ENCODE measurements at places on chromosomes 3 and 15.

- DNase-seq = peak; percentile 73
Observed at GRCh38 chr3:195895861-195896360, 12.4 kb downstream of the TNK2 start.

DNA sequence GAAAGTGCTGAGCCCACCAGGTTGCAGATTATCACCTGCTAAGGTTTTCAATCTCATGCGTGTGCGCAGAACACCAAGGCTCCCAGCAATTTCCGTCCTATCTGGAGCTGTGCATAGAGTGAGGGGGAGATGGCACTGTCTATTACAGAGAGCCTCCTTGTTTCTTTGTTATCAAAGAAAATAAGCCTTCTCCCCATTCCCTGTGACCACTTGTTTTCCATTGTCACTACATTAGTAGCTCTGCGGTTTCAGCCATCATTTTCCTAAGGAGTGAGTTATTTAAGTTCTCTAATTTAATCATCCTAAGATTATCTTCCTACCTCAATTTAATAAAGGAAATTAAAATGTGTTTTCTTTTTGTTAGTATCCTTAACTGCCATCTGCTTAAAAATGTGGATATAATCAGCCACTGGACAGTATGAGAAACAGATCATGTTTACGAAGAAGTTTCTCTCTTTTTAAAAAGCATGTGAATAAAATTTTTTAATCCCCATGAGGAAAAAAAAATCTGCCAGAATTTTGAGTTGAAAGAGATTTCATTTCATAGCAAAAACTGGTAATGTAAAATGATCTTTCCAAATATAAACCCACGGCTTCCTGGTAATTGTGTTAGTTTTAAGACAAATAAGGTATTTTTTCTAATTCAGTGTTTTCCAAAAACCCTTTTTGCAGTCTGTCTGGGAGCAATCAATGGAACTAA, 172.3 kb upstream of the UBE2E1 start:
- no peak for DNase-seq

- DNase-seq = no peak
Observed at GRCh38 chr15:25830844-25831451, 32.2 kb downstream of the ATP10A start.

- no peak for DNase-seq
Observed at GRCh38 chr3:172210355-172210754, 171.0 kb downstream of the FNDC3B start.

DNA sequence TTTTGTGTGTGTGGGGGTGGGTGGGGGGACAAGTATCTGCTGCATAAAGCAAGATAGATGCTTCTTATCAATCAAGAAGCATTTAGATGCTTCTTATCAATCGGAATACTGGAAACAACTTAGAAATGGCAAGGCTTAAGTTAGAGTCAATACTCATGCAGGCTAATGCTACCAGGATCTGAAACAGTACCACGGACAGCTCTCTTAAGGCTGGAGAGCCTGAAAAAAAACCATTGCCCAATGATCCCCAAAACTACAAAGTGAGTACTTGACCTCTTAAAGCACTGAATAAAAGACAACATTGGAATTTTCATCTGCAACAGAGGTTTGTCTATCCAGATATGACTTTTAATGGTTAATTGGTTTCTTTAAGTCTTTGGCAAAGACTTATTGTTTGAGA, 262.3 kb downstream of the GAP43 start:
- DNase-seq = no peak

GRCh38 chr3:61493339-61493738, 68.0 kb upstream of the PTPRG start:
- DNase-seq = no peak

DNA sequence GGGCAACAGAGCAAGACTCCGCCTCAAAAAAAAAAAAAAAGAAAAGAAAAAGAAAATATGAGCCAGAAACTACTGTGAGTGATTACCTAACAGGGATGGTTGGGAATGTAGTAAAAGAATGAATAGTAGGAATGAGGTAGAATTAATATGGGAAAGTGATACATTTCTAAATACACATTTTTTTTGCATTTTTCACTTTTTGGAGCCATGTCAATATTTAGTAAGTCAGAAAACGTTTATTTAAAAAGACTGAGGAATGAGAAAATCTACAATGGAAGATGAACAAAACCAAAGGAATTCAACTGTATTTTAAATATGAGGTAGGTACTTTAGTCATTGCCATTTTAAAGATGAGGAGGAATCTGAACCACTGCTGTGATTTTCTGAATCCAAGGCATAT, 817.2 kb upstream of the CADM2 start:
- DNase-seq = no peak

GRCh38 chr15:38651328-38652038, 86.9 kb upstream of the RASGRP1 start:
- DNase-seq = peak; percentile 79

- DNase-seq = no peak
Observed at GRCh38 chr3:128775241-128775640, 49.3 kb downstream of the RAB7A start.

DNA sequence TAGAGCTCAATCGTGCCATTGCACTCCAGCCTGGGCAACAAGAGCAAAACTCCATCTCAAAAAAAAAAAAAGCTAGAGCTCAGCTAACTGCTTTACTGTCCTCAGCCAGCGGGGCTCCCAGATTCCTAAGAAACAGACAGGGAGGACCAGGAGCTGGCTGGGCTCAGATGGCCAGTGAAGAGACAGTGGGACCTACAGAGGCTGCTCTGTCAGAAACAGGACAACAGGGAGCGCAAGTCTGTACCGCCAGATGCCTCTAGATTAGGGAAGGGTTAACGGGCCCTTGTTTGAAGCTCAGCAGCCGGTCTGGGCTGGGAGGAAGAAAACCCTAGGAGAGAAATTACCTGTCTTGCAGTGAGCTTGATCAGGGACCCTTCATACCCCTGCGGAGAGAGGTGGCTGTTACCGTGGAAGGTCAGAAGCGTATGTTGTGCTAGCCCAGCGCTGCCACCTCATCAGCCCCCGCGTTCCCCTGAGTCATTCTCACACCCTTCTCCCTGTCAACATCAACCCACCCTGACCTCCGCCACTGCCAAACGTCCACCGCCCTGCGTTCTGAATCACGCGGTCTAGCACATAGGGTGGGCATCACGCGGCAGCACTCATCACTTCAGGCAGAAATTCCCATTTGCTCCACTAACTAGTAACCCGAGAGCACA, 25.3 kb downstream of the RBPMS2 start:
- DNase-seq = no peak

DNA sequence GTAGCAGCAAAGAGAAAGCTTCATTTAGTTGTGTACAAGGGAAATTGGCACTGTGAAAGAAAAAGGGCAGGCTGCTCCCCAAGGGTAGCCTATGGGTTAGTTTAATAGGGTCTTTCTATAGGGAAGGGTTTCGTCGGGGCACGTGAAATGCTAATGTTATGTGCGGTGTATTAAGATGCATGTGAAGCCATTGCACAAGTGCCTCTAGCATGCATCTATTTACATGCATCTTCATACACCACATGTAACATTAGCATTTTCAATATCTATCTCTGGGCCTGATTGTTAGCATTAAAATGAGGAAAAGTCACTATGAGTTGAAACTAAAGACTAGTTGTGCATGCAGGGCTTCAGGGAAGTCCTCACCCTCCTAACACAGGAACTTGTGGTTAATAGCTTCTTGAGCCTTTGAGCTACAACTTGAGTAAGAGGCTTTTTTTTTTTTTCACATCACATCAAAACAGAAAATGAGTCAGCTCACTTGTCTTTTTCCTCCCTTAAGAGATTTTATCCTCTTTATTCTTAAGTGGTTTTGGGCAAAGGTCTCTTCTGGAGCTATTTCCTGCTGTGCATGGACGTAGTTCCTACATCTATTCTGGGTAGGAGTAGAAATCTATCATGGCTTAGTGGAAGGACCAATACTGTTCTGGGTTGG, 613.4 kb downstream of the ZPLD1 start:
- peak; percentile 4 for DNase-seq

- DNase-seq = no peak
Observed at GRCh38 chr3:105790534-105790933, 78.3 kb downstream of the CBLB start.

DNA sequence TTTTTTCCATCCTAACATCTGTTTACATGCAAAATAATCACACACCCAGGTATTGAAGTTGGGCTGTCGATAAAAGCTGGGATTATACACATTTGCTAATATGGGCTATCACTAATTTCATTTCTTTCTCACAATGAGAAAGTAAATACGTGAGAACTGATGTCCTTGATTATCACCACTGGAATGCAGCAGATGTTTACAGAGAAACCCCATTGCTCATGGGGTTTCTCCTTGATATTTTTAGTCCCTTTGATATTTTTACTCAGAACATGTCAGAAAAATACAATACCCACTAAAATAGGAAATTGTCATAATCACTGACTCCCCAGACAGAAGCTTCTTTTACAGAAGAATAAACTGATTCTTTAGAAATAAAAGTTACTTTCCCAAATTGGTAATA, 535.1 kb upstream of the CCDC54 start:
- no peak for DNase-seq

DNA sequence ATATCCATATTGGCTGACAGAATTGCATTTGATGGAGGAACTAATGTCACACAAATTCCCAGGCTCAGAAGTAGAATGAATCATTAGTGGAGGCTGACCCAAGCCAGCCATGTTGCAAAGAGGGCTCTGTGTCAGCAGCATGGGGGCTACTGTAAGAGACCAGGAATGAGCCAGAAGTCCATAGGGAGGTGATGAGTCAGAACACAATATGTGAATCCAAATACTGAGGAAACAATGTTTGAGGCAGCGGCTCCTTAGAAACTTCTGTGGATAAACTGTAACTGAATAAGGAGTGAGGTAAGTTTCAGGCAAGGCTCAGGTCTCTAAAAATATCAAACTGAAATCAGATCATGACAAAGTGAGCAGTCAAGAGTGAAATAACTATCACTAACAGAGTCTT, 170.7 kb downstream of the WDR72 start:
- DNase-seq = no peak

- DNase-seq = no peak
Observed at GRCh38 chr3:43693594-43693993, 2.9 kb downstream of the ABHD5 start.

- no peak for DNase-seq
Observed at GRCh38 chr3:52782412-52783210, 5.2 kb downstream of the ITIH1 start.

DNA sequence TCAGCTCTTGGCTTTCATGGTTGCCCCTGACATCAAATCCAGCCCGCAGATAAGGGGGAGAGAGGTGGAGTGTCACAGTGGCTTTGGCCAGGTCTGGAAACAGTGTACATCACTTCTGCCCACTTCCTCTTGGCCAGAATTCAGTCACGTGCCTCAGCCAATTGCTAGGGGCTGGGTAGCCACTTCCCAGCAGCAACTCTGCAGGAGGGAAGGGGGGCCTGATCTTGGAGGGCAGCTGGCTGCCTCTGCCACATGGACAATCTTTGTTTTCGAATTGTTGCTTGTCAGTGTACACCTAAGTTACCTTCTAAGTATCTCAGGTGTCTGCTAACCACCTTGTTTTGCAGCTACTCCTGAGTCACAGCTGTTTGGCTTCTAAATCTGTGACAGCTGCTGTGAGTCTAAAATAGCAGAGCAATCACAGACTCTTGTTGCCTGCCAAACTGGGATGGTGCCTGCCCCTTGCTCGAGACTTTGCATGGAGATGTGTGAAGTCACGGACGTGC, 41.0 kb upstream of the LIMD1 start:
- no peak for DNase-seq

- no peak for DNase-seq
Observed at GRCh38 chr3:39754549-39754948, 54.9 kb upstream of the MYRIP start.

- DNase-seq = no peak
Observed at GRCh38 chr3:37823189-37823588, 38.5 kb upstream of the CTDSPL start.

GRCh38 chr3:3013317-3014052, 96.7 kb downstream of the IL5RA start:
- DNase-seq = no peak

- DNase-seq = no peak
Observed at GRCh38 chr15:66076591-66077319, 176.8 kb downstream of the MEGF11 start.

GRCh38 chr3:128492671-128493569, at the start of gene GATA2:
TSS of gene GATA2 (minus strand) at chr3:128493201. CDS start at chr3:128487031, 6,170 bp downstream.
- no peak for DNase-seq

DNA sequence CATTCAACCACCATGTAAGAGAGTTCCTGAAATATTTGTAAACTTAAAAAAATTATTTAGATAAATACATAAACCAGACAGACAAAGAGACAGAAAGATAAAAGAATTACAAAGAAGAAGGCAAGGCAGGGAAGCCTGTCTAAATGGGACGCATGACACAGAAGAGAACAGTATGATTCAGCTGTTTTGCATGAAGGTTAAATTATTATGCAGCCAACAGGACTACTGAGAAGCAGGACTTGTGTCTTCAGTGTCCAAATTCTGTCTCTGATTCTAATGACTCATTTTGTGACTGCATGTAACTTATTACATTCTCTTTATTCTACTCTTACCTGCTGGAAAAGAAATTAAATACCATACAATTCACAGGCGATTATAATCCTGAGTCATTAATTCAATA, 340.4 kb upstream of the KCNMB2 start:
- no peak for DNase-seq

- peak; percentile 20 for DNase-seq
Observed at GRCh38 chr3:120198305-120198878, 86.6 kb downstream of the GPR156 start.

- DNase-seq = no peak
Observed at GRCh38 chr3:136078421-136079364, 113.2 kb downstream of the PPP2R3A start.

- DNase-seq = no peak
Observed at GRCh38 chr3:136624894-136625815, 127.0 kb downstream of the STAG1 start.
